NCI-H1694 (cell line): ENCODE measurements at places on chromosomes 3 and 15.

DNA sequence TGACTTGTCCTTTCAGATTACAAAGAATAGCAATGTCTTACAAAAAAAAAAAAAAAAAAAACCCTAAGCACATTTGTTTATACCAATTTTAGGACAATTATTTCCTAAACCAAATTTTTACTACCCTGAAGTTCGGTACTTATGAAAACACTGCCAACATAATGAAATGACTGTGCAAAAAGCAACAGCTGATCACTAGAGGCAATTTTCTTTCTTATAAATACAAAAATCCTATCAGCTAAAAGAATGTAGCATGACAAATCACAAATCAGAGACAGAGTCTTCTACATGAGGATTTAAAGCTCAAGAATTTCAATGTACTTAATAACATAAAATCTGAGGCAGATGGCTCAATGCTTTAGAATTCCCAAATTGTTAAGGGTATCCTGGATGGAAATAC is 191.8 kb downstream of the MAGI1 start:
- no peak for DNase-seq

GRCh38 chr3:64082411-64082810 is 59.1 kb upstream of the PSMD6 start:
- no peak for DNase-seq

GRCh38 chr15:63971427-63971805 is 74.9 kb downstream of the DAPK2 start:
- DNase-seq: no peak

DNA sequence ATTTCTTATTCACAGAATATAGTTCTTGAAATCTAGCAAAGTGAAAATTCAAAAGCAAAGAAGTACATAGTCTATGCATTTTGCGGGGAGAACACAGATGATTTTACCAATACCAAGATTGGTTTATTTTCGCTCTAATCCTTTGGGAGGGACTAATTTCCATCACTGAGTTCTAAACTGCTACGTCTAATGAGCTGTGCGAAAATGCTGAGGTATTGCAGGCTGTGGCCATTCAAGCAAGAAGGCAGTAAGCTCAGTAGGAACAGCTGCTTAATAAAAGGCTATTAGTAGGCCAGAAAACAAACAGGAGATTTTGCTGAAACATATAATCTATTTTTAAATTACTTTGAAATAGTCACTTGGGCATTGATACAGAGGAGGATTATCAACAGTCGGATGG is 379.0 kb downstream of the CNTN4 start:
- DNase-seq: peak; percentile 2
